C1 segment of cervical spinal cord (tissue), 14 donors: ENCODE measurements at places on chromosomes 13 and 19.

DNA sequence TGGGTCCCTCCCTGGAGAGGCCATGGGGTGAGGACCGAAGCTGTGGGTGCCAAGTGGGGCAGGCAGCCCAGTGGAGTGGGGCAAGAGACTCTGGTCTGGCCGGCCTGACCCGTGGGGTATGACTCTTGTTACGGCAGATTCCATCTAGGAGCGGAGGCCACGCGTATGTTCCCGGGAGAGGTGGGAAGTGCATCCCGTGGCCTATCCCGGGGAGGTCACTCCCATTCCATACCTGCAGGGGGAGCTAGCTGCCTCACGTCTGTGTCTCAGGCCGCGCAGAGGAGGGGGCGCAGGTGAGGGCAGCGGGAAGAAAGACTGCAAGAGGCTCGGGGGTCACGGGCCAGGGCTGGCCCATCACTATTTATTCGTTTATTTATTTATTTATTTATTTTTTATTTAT, 4.9 kb downstream of the CSNK1G2 start:
- DNase-seq, result no peak

GRCh38 chr13:53182724-53183123, 154.1 kb downstream of the OLFM4 start:
- DNase-seq, result no peak

- DNase-seq, result peak; percentile 88
Observed at GRCh38 chr19:45643024-45643926, 4.1 kb upstream of the EML2 start.

DNA sequence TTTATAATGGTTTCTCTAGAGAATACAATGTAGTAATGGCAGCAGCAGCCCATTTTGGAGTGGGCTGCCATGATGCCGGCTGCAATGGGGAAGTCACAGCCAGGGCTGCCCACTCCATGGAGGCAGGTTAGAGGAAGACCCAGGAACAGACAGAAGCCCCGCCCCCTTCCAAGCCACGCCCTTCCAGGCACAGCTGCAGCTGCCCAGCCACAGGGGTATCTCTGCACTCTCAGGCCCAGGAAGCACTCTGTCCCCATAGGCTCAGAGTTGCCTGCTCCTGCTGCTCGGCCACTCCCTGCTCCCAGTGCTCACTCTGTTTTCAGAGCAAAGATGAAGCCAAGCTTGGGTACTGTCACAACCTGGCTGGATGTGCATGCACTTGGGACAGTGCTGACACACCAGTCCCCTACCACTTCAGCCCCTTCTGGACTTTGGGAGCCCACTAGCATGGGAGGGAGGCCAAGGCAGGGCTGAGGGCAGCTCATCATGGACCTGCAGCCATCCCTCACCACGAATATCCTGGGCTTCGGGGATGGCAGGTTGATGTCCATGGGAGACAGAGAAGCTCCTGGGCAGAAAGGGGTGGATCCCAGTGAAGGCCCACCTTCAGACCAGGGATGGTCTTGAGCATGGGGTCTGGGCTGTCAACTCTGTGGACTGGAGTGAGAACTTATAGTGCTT, 1224.2 kb downstream of the SLITRK5 start:
- no peak for DNase-seq

DNA sequence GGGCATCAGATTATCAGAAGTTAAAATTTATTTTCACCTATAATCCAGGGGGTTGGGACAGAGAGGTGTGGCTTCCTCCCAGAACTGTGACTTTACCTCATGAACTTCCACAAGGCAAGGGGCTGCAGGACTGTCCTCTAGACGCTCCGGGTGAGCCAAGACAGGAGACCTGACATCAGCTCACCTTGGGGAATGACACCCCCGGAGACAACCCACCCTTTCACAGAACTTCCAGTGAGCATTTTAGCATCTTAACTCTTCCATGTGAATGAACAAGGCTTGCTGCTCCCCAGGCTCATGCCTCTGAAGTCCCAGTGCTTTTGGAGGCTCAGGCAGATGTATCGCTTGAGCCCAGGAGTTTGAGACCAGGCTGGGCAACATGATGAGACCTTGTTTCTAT, 29.4 kb upstream of the TFDP1 start:
- DNase-seq, result no peak

DNA sequence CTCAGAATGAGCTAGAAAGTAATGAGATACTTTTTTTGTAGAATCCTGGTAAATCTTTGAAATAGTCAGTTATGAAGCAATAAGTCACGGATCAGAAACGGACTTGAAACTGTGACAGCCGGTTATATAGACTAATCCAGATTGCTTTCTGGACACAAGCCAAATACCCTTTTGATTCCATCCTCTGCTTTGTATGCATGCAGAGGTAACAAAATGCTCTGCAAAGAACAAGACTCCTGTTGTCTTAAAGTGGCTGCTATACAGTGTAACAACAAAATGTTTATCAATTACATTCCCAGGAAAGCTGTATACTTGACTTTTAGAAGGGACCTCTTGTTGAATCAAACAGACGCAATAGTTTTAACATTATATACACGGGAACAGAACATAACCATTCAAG, 66.5 kb upstream of the STARD13 start:
- DNase-seq, result no peak

GRCh38 chr19:15021286-15022007, 27.8 kb upstream of the CASP14 start:
- no peak for DNase-seq

- DNase-seq, result no peak
Observed at GRCh38 chr13:111429064-111429558, 108.7 kb downstream of the TEX29 start.

DNA sequence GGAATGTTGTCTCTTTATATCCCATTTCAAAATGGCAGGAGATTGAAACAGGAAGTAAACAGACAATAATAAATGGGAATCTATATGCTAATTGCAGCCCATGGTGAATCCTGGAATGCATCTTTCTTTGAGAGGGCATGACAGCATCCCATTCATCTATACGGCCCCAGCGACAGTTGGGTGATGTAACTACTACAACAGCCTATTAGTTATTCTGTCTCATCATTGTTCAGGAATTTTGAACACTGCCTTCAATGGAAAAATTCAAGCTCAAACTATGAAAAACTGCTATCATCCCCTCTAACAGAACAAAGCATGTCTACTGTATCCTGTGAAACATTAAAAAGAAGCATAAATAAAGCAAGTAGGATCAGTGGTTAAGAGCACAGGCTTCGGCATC, 262.1 kb downstream of the DCT start:
- no peak for DNase-seq

GRCh38 chr13:98199480-98199879, 22.4 kb upstream of the RNF113B start:
- no peak for DNase-seq

GRCh38 chr13:69857183-69857821, 250.3 kb upstream of the ATXN8OS start:
- DNase-seq, result no peak

DNA sequence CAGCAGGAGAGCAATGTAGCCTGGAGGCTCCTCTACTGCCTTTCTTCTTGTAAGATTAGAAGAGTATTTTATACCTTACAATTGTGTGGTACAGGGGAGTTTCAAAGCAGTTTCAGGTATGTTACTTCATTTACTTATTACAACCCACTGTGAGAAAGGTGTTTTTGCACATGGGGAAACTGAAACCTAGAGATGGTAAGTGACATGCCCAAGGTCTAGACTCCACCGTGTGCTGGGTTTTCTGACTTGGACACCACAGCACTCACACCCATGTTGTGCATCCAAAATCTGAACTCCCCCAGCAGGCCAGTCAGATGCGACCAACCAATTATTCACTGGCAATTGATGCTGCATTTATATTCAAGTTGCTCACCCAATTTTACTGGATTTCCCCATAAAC, 22.8 kb downstream of the ERICH6B start:
- DNase-seq, result no peak

DNA sequence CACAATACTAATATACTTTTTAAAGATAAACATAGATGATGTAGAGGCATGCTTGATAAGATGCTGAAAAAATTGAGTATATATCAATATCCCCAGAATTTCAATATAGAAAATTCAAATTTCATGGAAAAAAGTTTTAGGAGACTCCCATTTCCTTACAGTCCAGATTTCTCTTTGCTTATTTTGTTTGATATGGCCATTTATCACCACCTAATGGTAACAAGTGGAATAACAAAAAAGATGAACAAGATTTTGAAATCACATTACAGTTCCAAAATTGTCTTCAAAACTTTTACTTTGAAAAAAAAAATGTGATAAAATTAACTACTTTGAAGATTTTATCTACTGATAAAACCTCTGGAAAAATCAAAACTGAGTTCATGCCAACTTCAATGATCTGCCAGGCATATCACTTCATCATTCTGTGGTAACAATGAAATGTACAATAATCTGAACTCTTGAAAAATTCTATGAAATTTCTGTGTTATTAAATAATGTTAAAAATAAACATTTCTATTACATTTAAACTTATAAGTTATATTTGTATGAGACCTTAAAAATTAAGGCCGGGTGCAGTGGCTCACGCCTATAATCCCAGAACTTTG, 17.5 kb downstream of the MIPEP start:
- no peak for DNase-seq

DNA sequence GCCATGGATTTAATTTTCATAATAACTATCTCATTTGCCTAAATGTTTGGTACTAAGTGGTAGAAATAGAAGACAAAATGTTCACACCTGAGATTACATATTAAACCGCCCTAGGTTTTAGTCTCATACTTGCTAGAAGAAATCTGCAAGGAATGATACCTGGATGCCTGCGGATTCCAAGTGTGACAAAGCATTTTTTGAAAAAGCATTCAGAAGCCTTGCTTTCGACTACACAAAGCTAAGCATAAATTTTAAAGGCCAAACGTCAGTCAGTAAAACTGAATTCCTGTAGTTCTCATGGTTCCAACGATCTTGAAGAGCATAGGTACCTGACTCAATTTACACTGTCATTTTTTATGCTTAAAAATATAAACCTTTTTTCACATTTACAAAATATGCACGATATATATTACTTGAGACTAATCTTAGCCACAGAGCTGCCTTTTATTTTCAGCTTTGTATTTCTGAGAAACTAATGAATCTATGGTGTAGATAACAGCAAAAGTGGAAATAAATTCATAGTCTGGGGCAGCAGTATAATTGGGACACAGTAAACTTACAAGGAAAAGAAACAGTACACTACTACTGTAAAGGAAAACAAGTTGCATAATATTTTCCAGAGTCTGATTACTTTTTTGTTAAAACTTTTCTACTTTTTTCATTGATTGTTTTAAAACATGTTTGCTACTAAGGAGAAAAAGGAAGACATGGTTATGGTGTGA, 1.2 kb upstream of the LRRC63 start:
- DNase-seq, result no peak

DNA sequence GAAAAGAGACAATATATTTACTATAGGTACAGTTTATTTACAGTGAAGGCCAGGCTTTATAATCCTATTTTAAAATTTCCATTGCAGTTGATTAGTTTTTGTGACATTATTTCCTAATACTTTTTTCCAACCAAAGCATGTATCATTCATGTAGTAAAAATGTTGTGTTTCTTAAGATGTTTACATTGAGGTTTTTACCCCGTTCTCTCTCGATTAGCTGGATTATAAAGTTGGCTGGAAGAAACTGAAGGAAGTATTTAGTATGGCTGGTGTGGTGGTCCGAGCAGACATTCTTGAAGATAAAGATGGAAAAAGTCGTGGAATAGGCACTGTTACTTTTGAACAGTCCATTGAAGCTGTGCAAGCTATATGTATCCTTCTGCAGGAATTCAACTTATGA, 21.2 kb downstream of the HNRNPM start:
- no peak for DNase-seq

- DNase-seq, result no peak
Observed at GRCh38 chr13:75910591-75910990, 274.5 kb downstream of the LMO7 start.

DNA sequence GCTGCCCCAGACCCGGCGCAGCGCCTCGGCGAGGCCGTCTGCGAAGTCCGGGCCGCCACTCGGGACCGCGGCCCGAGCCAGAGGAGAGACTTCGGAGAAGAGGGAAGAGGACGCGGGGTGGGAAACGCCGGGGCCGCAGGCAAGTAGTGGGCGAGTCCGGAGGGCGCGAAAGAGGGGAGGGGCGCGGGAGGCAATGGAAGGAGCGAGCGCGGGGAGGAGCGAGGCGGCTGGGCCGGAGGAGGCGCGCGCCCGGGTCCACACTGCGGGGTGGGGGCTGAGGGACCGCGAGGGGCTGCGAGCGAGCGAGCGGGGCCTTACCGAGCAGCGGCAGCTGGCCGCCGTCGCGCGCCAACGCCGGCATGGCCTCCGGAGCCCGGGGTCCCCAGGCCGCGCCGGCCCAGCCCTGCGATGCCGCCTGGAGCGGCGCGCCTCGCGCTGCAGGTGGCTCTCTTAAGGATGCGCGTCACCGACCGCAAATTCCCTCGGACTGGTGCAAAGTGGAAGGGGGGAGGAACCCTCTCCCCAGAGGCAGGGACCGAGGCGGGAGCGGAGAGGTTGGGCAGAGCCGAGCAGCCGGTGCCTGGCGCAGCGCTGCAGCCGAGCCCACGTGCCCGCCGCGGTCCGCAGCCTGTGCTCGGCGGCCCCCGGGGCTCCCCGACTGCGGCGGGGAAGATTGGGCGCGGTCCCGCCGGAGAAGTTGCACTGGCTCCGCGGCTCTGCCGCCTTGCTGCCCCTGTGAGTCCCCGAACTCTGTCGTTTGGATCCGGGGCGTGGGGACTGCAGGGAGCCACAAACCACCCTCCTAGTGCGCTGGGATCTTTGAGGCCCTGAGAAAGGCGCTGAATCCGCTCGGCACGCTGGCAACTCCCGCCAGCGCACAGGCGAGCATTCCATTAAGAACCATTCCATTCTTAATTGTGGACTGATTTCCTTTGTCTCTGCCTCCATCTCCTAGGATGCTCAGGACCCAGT, at the start of gene FLT3:
Gene FLT3 (minus strand): TSS at position 427 of the 972 bp plus-strand sequence. CDS start 66 bp downstream, at position 361.
- DNase-seq, result no peak

DNA sequence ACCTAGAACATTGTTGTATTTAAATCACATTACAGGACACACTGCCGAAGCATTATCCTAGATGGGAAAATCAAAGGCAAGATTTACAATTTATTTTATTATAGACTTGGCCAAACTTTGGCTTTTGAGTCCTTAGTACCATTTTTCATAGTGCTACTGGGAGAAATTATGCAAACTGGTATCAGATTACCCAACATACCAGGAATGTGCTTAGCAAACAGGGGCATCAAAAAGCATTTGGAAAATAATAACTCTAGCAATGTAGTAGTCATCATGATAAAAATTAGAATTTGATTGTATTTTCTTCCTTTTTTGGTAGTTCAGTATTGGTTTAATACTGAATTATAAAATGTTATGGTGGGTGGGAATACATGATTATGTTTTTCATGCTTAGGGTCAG, 34.0 kb downstream of the GPC6 start:
- no peak for DNase-seq

DNA sequence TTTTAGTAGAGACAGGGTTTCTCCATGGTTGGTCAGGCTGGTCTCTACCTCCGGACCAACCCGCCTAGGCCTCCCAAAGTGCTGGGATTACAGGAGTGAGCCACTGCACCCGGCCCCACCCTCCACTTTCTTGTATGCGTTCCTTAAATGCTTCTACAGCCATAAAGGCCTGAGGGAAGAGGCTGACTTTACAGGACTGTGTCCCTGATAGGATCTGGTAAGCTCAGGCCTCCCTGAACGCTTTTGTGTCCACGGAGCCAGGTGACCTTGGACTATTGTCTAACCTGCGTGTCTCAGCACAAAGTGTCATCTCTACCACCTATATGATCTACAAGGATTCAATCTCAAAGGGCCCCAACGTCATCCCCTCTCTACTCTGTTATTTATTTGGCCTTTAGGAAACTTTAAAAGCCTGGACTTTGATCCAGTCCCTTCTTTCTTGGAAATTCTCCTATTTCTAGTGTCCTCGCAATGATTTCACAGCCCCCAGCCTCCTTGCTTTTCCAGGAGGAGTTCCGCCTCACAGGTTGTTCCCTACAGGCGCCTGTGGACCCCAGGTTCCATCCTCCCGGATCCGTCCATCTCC, 701 bp downstream of the ZNF552 start:
- no peak for DNase-seq
